ENCODE measurements at places on chromosomes 5 and 9.

- no peak for DNase-seq
Observed at GRCh38 chr5:91079037-91079436, 304.1 kb downstream of the ARRDC3 start.

- peak; percentile 60 for DNase-seq
Observed at GRCh38 chr9:36100532-36100931, 36.0 kb upstream of the GLIPR2 start.

- DNase-seq = no peak
Observed at GRCh38 chr5:15620501-15620900, 120.5 kb downstream of the FBXL7 start.

DNA sequence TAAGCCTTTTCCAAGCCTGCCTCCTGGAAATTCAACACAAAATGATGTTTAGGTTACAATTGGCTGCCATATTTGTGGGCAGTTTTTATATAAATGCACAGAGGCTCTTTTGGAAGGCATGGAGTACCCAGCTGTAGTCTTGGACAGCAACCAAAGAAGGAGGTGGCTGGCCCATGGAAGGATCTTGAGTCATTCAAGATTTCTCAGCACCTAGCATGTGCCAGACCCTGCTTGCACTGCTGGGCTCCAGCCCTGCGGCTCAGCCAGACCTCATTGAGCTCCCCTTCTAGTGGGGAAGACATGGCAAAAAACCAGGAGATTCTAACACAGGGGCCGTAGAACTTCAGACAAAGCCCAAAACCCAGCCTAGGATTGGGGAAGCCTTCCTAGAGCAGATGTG lies 22.1 kb downstream of the JADE2 start:
- DNase-seq = no peak

GRCh38 chr9:78775696-78776295 lies 478.9 kb downstream of the PSAT1 start:
- no peak for DNase-seq

GRCh38 chr5:165360366-165360765 lies 1854.9 kb downstream of the MAT2B start:
- DNase-seq = no peak

DNA sequence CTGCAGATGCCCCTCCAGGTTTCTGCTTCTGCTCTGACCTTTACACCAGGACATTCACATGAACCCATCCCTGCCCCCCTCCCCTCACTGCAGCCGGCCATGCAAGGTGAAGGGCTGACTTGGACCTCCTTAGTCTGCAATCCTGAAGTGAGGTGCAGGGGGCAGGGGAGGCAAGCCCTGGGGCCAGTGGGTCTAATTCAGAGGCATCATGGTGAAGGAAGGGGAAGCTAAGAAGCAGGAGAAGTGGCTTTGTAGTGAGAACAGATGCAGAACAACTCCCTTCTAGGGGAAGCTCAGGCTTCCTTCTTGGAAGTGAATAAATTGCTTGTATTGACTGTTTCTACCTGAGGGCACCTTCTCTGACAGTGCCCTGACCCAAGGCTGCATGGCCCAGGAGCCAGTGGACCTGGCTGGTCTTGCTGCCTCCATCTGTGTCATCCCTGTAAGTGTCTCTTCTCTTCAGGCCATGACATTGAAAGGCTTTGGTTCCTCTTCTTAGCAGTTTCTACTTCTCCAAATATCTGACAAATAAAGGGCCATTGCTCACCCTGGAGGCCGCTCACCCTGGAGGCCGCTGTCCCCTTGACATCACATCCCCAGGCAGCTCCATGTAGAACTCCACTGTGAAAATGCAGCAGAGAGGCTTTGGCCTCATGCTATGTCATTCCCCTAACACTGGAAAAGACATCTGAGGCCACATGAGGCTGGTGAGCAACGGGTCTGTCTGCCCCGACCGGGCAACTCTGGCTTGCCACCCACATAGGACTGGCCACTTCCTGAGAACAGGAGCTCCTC lies 55.3 kb downstream of the GADD45G start:
- no peak for DNase-seq

GRCh38 chr9:7533376-7534090 lies 266.0 kb downstream of the DMAC1 start:
- DNase-seq = no peak

DNA sequence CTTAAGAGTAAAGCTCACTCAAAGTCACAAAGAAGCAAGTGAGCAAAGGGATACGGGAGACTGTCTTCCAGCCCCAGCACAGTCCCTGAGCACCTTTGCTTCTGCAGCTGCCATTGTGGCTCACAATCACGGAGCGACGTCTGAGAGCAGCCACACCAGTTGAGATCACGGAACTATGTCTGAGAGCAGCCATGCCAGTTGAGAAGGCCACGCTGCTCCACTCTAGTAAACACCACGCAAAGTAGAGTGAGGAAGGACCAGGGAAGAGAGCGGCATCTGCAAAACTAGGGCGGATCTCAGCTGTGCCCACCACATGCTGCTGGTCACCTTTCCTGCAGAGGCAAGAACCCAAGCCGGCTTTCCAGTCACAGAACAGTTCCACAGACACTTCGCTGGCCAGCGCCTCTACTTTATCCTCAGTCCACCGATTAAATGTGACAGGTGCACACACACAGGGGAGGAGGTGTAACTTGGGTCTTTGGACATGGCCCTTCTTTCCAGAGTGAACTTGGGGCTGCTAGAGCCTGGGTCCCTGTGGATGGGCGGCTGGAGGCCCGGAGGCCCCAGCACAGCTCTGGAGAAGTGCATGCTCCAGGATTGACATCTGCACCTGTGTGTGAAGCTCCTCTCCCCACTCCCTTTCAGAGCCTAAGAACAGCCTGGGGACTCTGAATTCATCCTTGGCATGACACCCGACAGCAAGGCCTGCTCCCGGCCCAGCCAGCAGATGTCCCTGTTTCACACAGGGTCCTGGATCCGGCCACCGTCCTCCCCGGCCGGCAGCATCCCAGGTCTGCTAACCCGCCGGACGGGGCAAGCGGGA lies 324.9 kb upstream of the IRX4 start:
- peak; percentile 90 for DNase-seq

GRCh38 chr9:12702160-12702758 lies 9.1 kb downstream of the TYRP1 start:
- DNase-seq = peak; percentile 5
